Mesendoderm (in vitro differentiated cells): ENCODE measurements at places on chromosomes 11 and 22.

- DNase-seq = no peak
Measured at GRCh38 chr11:34594603-34595002, 26.3 kb upstream of the EHF start.

DNA sequence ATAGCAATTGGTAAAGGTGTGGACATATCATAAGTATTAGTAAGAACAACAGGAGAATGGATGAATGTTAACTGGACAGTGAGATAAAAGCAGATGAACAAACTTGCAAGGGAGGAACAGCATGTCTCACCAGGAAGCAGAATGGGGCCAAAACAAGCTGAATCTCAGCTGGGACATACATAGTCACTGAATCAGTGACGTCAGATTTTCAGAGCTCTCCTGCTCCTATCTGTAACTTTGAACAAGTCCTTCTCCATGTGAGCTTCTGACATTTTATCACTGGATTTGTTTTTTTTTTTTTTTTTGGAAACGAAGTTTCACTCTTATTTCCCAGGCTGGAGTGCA is 118.7 kb downstream of the BBOX1 start:
- no peak for DNase-seq

- peak; percentile 77 for DNase-seq
Measured at GRCh38 chr11:61747192-61747966, 5.1 kb upstream of the MYRF start.

DNA sequence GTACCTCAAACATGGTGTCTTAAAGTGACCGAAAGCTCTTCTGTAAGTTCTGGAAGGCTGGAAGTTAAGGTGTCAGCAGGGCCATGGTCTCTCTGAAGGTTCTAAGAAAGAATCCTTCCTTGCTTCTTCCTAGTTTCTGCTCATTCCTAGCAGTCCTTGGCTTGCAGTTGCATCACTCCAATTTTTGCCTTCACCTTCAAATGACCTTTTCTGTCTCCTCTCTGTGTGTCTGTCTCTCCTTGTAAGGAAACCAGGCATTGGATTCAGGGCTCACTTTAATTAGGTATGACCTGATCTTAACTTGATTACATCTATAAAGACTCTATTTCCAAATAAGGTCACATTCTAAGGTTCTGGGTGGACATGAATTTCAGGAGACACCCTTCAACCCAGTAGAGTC is 8.7 kb downstream of the AASDHPPT start:
- no peak for DNase-seq

DNA sequence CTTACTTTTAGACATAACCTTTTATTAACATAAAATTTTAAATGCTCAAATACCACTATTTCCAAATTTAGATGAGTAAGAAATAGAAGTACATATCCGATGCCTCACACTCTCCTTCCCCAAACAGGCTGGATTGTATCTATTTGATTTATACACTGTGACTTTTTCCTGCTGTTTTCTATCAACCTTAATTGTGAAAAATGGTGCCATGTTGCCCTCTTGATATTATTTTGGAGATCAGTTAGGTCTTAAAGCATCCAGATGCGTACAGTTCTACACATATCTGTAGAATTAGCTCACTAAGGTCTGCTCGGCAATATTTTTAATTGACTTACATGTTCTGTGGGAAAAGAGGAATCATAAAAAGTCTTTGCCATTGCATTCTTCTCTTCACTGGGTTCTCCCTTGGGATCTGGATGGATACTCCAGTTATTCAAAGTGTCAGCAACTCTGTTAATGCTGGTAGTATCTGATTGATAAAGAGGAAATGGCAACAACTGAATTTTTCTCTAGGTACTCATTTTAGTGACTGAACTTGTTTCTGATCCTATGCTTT is 27.2 kb downstream of the EIF3M start:
- DNase-seq = no peak

- DNase-seq = peak; percentile 52
Measured at GRCh38 chr11:87908086-87908485, 267.2 kb downstream of the RAB38 start.

DNA sequence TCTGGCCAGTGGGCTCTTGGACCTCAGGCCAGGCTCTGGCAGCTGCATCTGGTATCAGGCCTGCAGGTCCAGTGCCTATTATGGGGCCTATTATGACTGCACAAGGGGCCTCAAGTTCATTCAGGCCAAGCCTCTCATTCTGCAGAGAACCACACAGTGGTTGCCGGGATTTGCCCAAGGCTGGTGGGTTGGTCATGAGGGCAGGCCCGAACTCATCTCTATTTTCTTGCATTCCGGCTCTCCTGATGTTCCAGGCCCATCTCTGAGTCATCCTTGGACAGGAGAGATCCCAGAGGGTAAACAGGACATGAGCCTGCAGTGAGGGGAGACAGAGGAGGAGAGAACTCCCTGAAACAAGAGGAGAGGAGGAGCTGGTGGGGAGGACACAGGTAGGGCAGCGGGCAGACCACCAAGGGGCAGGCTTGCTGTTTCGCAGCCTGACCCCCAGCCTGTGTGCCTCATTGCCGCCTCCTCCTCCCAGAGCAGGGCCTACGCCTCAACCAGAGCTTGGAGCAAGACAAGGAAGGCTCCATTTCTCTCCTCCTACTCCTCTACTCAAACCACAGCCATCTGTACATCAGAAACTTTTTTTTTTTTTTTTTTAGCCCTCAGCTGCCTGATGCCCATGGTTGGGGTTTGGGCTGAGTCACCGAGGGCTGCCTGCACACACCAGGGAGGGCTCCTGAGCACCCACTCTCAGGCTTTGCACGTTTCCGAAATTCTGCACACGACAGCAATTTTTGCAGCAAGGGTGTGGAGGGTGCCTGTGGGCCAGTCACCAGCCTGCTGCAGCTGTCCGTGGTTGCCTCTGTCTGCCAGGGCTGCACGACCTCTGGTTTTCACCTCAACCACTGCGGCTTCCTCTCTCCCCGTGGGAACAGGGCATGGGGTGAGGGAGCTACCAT is 12.7 kb upstream of the TREH start:
- DNase-seq = peak; percentile 29
